Head of caudate nucleus (tissue), 42 donors: ENCODE measurements at places on chromosomes 6 and 20.
A peak's percentile ranks its signal among the peaks of the same experiment; 100 is the strongest.

- DNase-seq: no peak
These were observed 250.2 kb downstream of the ZNF217 start for GRCh38 chr20:53343448-53343847.

DNA sequence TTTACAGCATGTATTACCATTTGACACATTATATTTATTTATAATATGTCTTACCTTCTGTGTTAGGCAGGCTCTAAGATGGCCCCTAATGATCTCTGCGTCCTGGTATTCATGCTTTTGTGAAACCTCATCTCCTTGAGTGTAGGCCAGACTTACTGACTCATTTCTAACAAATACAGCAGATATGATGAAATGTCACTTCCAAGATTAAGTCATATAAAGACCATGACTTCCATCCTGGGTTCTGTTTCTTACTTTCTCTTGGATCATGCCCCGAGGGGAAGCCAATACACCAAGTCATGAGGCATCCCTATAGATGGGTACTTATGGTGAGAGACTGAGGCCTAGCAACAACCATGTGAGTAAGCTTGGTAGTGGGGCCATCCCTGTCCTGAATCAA, 30.2 kb downstream of the ZHX3 start:
- DNase-seq: no peak

GRCh38 chr20:40006168-40006860, 682.7 kb downstream of the MAFB start:
- no peak for DNase-seq

DNA sequence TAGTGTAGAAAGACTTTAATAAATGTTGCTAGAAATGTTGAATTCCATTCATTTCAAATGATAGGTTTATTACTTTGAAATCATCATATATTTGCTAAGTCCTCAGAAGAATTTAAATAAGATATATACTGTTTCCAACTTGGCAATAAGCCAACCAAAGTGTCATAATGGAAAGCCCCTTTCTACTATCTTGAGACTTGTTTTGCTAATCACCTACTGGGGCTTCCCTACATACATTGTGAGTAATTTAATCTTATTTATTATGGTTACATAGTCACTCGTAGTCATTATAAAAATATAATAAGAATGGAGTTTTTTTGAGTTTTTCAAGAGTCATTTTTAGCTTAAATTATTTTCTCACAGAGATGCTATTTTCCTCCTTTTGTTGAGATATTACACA, 20.7 kb downstream of the COL19A1 start:
- DNase-seq: no peak

DNA sequence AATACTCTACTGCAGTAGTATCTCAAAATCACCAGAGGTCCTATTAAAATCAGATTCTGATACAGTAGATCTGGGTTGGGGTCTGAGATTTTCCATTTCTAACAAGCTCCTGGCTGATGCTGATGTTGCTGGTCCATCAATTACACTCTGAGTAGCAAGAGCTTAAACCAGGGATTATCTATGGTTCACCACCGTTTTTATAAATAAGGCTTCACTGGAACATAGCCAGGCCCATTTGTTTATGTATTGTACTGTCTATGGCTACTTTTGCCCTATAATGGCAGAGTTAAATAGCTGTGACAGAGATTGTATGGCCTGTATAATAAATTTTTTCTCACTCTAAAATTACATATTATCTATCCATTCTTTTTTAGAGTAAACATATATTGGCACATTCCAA, 53.0 kb downstream of the NUDT3 start:
- no peak for DNase-seq

DNA sequence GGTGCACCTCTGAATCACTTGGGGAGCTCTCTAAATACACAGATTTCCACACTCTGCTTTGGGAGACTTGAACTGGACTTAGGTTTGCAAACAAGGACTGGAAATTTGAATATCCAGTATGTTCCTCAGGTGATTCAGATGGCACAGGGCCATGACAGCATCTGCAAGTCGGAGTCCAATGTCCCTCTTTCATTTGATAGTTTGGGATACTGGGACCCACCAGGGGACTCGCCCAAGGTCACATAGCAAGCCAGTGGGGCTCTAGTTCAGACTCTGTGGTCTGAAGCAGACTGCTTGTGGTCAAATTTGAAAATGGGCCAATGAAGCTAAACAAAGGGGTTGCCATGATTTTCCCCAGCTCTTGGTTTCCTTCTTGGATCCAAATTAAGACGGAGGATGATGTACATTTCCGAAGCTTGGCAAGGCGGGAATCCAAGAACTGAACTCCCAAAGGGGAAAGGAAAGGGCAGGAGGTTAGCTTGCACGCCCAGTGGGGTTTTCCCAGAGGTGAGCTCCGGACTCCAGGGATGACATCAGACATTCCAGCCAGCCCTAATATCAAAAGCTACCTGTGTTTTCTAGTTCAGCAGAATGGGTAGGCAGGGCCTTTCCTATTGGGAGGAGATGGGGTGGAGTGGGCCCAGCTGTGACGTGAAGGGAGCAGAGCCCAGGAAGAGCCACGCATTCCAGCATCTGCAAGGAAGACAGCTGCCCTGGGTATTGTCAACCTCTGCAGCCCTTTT, 3.4 kb upstream of the SYS1 start:
- DNase-seq: no peak

- DNase-seq: no peak
These were observed 54.7 kb upstream of the TMEM181 start for GRCh38 chr6:158505194-158505593.

- no peak for DNase-seq
These were observed 15.5 kb downstream of the RARS2 start for GRCh38 chr6:87574237-87574804.

- no peak for DNase-seq
These were observed 207.7 kb upstream of the GJE1 start for GRCh38 chr6:141925001-141925400.

DNA sequence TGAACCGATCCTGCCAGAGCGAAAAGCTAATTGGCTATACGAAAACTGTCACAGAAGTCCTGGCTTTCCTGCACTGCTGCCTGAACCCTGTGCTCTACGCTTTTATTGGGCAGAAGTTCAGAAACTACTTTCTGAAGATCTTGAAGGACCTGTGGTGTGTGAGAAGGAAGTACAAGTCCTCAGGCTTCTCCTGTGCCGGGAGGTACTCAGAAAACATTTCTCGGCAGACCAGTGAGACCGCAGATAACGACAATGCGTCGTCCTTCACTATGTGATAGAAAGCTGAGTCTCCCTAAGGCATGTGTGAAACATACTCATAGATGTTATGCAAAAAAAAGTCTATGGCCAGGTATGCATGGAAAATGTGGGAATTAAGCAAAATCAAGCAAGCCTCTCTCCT, 14.2 kb downstream of the CCR6 start:
- DNase-seq: no peak

- DNase-seq: no peak
These were observed 573.3 kb downstream of the PKHD1 start for GRCh38 chr6:51513891-51514747.

- DNase-seq: no peak
These were observed 94.2 kb downstream of the OLIG3 start for GRCh38 chr6:137399881-137400443.

GRCh38 chr20:24746351-24746685, 202.8 kb upstream of the CST7 start:
- DNase-seq: no peak

DNA sequence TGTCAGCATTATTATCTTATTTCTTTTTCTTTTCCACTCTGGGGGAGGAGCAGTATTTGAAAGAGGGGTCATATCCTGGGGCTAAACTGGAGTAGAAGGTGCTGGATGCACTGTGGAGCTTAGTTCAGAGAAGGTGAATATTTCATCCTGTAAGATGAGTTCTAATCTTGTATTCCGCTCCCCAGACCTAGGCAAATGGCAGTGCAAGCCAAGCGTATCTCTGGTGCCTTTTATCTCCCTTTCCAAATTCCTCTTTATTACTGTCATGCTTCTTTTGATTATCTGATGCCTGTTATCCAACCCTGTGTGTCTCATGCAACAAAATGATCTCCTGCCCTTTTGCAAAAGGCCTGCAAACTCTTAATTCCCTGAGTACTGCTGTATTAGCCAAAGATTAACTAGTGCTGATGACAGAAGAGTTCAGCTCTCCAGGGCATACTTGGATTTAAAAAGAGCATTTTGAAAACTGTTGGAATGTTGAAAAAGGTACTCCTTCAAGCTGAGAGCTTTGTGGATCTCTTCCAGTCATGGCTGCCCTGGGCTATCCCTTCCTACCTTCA, 138.0 kb downstream of the CARMIL1 start:
- no peak for DNase-seq

- DNase-seq: peak; percentile 41
These were observed 378.1 kb upstream of the MAN1A1 start for GRCh38 chr6:119727504-119728219.

DNA sequence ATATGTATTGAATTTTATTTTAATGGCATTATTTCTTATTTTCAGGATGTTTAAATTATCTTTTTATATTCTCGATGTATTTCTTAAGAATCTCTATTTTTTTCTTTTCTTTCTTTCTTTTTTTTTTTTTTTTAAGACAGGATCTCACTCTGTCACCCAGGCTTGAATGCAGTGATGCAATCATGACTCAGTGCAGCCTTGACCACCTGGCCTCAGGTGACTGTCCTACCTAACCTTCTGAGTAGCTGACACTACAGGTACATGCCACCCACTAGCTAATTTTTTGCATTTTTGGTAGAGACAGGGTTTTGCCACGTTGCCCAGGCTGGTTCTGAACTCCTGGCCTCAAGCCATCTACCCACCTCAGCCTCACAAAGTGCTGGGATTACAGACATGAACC, 143.8 kb upstream of the LAMA2 start:
- DNase-seq: no peak

DNA sequence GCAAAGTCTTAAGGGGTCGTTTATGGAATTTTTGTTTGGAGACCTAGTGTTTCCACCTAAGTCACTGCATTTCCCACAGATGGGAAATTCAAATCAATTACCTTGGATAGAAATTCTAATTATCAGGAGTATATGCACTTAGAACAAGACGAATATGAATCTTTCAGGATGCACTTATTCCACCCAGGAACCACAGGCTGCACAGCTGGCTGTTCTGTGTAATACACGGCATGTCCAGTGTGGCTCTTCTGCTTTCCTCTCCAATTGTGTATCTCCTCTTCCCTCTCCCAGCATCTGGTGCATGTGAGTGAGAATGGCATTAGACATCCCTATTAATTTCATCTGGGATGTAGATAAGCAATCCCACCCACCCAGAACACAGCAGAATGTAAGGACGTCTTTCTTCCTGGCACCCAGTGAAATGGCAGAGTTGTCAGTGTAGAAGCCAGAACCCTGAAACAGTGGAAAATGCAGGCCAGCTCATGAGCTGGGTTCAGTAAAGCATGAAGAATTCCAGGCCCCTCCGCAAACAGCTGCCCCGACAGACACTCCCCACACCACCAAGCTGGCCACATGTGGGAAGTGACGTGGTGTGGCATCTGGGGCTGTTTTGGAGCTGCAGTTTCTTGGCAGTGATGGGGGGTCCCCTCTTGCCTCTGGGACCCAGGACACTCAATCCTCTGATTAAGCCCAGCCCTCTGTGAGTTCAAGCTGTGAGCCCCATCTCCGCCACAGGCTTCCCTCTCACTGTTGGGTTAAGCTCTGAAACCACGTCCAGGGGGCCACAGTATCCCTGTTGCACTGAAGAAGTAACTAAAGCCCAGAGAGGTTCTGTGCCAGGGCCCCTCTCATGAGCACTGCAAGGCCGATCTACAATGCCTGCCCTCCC, 180.1 kb upstream of the CST7 start:
- DNase-seq: no peak
